IMR-90 (cell line): ENCODE measurements at places on chromosomes 3 and 15.
A peak's percentile ranks its signal among the peaks of the same experiment; 100 is the strongest.

DNA sequence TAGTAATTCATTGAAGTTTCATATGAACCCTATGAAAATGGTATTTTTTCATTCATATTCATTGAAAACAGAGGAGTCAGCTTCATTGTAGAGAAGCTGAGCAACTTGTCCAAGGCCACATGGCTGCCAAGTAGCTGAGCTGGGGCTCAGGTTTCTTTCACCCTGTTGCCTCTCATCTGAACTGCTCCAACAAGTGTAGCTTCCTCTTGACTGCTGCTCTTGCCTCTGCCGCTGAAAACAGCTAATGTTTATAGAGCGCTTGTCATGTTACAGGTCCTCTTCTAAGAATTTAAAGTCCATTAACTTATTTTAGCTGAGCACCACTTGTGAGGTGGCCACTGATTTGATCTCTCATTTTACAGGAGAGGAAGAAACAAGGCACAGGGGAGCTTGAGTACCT is 81.1 kb downstream of the PDCD6IP start:
- DNase-seq: peak; percentile 28

GRCh38 chr3:99498550-99499234 is 139.7 kb upstream of the COL8A1 start:
- peak; percentile 25 for DNase-seq

DNA sequence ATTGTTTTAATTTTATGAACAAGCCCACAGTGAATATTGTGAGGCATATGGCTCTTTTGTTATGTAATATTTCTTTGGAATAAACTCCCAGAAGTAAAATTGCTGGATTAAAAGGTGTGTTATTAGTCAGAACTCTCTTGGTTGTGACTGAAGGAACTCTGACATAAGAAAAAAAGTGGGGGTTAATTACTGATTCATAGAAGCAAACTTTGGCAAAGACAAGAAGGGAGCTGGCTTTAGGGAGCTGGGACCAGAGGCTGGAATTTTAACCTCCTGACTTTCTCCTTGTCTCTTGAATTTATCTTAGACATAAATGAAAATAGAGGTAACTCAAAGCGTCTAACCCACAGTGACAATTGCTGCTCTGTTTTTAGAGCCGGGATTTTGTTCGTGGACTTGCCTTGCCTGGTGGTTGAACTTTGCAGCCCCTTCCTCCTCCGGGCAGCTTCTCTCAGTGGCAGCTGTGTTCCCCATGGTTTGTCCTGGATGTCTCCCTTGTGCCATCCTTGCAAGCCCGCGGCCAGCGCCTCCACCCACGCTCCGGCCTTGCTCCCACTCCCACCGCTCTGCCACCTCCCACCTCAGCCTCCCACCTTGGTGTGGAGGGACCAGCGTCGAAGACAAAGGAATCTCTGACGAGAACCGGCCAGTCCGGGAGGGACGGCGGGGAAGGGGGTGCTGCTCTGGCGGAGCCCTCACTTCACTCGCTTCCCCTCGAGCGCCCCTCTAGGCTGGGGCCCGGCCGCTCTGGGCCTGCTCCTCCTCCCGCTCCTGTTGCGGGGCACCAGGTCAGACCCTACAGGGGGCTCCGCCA is 28.0 kb downstream of the ARHGAP31 start:
- peak; percentile 47 for DNase-seq

DNA sequence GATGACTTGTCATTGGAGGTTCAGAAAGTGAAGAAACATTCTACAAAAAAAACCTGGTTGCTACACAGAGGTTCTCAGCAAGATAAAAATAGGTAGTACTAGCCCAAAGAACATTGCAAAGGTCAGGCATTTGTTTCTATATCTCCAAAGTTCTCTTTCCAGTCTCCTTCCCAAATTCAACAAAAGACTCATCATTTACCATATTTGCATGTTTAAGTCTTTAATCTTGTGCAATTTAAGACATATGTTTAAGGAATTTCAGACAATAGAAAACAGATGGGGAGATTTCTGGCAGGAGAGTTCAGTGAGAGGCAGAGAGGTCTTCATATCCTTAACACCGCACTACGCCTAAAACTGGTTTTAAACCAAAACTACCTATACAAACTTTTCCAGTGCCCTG is 173.8 kb upstream of the THBS1 start:
- DNase-seq: peak; percentile 54
